ENCODE measurements at places on chromosomes 12 and 14. TPM values are rescaled to one million over a fixed set of nuclear protein-coding genes. Genes with fewer than 3 reads are reported as not detected.

DNA sequence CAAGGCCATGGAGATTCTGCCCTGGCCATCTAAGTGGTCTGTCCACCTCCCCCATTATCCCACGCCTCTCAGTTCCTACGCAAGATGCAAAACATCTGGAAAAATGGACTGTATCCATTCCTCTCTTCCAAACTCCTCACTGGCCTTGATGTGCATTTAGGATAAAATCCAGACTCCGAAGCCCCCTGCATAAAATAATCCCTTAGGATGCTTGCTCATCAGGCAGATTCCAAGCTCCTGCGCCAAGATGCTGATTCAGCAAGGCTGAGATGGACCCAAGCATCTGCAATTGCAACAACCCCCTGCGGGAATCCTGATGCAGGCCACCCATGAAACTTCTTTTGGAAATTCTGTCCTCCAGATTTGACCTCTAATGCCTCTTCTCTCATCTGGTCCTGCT lies 81.6 kb downstream of the SPRING1 start:
- no peak for DNase-seq

DNA sequence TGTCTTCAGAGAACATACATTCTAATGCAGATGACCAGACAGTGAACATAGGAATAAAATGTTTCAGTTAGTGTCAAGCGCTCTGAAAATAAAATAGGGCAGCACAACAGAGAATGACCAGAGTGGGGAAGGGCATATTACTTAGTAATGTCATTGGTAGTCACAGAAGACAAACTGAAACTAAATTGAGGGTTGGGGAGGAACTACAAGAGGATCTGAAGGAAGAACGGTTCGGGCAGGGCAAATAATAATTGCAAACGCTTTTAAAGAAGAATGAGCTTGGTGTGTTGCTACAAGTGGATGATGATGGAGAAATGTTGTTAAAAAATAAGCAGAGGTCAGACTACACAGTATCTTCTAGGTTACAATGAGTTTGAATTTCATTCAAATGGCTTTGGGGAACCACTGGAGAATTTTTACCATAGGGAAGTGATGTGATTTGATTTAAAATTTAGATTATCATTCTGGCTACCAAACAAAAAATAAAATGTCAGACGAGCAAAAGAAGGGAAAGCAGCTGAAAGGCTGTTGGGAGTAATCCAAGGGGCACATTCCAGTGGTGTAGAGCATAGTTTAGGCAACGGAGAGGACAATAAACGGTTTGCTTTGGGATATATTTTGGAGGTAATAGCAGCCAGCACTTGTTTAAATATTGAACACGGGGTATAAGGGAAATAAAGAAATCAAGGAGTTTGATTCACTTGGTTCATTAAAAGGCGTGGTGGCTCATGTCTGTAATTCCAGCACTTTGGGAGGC lies 56.3 kb upstream of the SLC6A13 start:
- DNase-seq, result no peak

GRCh38 chr14:70982200-70982599 lies 74.9 kb downstream of the PCNX1 start:
- no peak for DNase-seq

GRCh38 chr12:47562201-47562600 lies 143.6 kb downstream of the RPAP3 start:
- DNase-seq, result no peak

DNA sequence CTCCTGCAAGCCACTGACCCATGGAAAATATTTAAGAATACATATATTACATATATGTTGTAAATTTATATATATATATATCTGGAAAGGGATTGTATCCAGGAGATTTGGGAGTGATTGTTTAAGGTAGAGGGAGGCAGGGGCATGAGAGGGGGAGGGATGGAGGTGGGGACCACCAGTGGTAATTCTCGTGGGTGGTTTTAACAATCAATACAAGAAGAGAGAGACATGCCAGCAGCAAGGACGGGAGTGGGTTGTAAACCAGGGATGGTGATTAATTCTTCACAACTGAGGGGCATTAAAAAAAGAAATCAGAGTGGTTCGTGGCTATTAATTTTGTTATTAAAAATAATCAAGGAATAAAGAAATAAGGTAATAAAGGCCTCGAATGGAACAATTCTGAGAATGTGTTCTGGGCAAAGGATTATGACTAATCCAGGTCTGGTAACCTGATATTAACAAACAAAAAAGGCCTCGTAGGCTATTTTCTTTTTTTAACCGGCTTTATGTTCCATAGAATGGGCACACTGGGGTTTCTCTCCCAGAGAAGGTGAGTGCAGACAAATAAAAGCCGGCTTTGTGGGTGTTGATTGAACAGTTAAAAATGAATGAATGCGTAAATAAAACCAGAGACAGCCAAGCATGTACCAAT lies 8.3 kb upstream of the RTL1 start:
- DNase-seq, result no peak

CEP170B gene
- 8.3 TPM for polyA plus RNA-seq

GRCh38 chr12:5188472-5188871 lies 144.8 kb downstream of the KCNA5 start:
- no peak for DNase-seq

GRCh38 chr14:97891515-97891914 lies 1094.3 kb downstream of the VRK1 start:
- DNase-seq, result no peak

DNA sequence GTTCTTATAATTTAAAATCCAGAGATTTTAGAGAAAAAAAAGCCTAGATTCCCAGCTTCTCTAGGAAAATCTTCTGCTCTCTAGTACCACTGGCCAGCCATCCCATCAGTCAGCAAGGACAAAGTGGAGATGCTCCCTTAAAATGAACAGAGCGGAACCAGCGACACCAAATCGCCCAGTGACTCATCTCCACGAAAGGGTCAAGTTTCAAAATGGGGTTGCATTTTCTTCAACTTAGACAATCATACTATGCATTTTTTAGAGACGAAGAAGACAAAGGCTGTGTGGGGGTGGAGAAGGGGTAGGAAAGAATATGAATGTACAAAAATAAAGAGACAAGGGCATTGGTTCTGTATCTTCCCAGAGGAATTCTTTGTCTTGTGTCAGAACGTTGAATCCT lies 212.0 kb downstream of the SLC15A4 start:
- DNase-seq, result no peak

- no peak for DNase-seq
Measured at GRCh38 chr12:108313241-108313605, 25.9 kb downstream of the CMKLR1 start.

GRCh38 chr12:74685385-74685784 lies 147.8 kb downstream of the ATXN7L3B start:
- DNase-seq, result no peak

DNA sequence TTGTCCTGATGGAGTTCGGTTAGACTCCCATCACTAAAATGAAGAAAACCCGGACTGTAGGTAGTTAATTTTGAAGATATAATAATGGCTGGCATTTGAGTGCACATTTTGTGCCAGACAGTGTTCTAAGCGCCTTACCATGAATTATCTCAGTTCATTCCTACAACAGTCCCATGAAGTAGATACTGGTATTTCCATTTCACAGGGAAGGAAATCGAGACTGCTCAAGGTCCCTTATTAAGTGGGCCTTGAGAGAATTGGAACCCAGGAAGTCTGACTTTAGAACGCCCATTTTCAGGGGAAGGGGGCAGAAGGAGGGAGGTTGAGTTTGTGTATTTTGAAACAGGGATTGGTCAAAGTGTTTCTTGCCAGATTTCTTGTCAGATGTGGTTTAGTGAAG lies 855 bp downstream of the MNAT1 start:
- DNase-seq, result no peak

SLCO1A2 gene
- polyA plus RNA-seq, result 0.07 TPM

DNA sequence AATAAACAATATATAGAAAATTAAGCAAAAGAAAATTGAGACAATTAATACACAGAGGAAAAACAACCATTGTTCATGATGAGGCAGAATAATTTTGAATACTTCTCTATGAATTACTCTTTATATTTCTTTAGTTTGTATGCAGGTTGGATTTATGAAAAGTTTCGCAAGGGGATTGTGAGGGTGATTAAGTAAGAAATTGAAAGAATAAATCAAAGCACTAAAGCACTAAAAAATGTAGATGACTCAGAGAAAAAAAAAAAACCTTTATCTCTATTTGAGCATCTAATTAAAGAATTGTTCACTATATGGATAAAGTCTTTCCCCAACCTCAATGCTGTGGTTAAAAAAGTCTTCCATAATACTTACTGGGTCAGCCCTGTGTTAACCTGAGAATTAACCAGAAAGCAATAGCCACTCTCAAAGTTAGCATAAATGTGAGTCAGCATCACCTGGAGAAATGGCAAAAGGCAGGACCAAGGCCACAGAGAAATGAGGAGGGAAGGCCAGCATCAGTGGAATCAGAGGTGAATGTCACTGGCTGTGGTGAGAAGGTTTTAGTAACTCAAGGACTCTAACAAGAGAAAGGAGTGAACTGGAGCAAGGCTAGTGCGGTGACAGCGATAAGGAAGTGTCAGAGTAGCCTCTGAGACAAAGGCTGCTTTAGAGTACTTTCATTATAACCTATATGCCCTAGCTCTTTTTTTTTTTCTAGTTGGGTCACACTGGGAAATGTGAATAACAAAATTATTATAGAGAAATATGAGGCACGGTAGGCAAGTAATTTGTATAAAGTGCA lies 310.4 kb downstream of the KCNC2 start:
- no peak for DNase-seq

GRCh38 chr12:55626154-55626553 lies 10.5 kb upstream of the OR10P1 start:
- DNase-seq, result no peak

CRIP1 gene
- 471 TPM for polyA plus RNA-seq

RNASE9 gene
- 0.02 TPM for polyA plus RNA-seq

- no peak for DNase-seq
Measured at GRCh38 chr12:32501835-32502333, 102.5 kb downstream of the FGD4 start.

STRN3 gene
- polyA plus RNA-seq, result 14.7 TPM

CLECL1 gene
- polyA plus RNA-seq, result 11.2 TPM

GRCh38 chr12:11023387-11023786 lies 967 bp upstream of the TAS2R19 start:
- no peak for DNase-seq

- DNase-seq, result no peak
Measured at GRCh38 chr12:20044846-20045245, 323.5 kb upstream of the PDE3A start.

- no peak for DNase-seq
Measured at GRCh38 chr12:5498806-5499205, 66.9 kb downstream of the NTF3 start.

DUSP16 gene
- polyA plus RNA-seq, result 18.2 TPM
